B cell (primary cell): ENCODE measurements at places on chromosomes 7 and 10. TPM values are rescaled to one million over a fixed set of nuclear protein-coding genes. Genes with fewer than 3 reads are reported as not detected.
A peak's percentile ranks its signal among the peaks of the same experiment; 100 is the strongest.

- no peak overlapping the region for H3K27ac ChIP-seq
- no peaks in the 10 kb centered on the region for H3K27me3 ChIP-seq
- H3K36me3 ChIP-seq, result no peaks in the 10 kb centered on the region
- no peaks in the 10 kb centered on the region for H3K4me1 ChIP-seq
- H3K4me3 ChIP-seq, result no peak overlapping the region
- no peak for DNase-seq
Measured at GRCh38 chr10:46222364-46222935, 64.3 kb upstream of the ANTXRL start.

The GNG11 gene
- 1.6 and 1.7 TPM in 2 replicates for total RNA-seq

- DNase-seq, result no peak
- no peaks in the 10 kb centered on the region for H3K36me3 ChIP-seq
- no peaks in the 10 kb centered on the region for H3K27me3 ChIP-seq
- H3K4me3 ChIP-seq, result no peak overlapping the region
- no peak overlapping the region for H3K27ac ChIP-seq
Measured at GRCh38 chr7:138902161-138902560, 79.0 kb downstream of the KIAA1549 start.

DNA sequence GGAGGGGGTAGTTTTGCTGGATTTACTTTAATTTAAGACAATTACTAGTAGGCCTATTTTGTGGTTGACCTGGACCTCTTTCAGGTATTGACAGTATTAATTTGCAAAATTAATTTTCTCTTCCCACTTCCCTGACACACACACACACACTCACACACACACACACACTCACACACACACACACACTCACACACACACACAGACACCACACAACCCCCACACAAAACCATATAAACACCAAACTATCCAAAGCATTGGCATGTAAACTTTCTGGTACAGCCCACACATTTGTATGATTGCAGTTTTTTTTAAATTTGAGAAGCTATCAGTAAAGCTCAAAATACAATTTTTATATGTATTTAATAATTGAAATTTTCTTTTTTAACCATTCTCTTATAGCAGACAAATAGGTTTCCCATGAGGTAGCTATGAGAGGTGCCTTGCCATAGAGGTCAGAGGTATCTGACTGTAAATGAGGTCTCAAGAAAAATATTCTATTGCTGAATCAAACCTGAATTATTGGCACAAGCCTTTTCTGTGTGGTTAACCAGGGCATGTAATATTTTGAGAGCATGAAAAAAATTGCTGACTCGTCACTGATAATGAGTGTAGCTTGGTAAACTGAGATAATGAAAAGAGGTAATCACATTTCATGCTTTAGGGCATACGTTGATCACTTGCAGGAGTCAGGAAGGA is 306.5 kb downstream of the GATA3 start:
- no peak for DNase-seq
- no peaks in the 10 kb centered on the region for H3K4me1 ChIP-seq
- H3K4me3 ChIP-seq, result no peak overlapping the region
- H3K27me3 ChIP-seq, result no peaks in the 10 kb centered on the region

GRCh38 chr7:51878865-51879264 is 562.3 kb upstream of the COBL start:
- H3K27me3 ChIP-seq, result no peaks in the 10 kb centered on the region
- H3K27ac ChIP-seq, result no peak overlapping the region
- H3K4me3 ChIP-seq, result no peak overlapping the region
- no peak for DNase-seq

The GSAP gene
- total RNA-seq, result 200 and 207 TPM in 2 replicates

DNA sequence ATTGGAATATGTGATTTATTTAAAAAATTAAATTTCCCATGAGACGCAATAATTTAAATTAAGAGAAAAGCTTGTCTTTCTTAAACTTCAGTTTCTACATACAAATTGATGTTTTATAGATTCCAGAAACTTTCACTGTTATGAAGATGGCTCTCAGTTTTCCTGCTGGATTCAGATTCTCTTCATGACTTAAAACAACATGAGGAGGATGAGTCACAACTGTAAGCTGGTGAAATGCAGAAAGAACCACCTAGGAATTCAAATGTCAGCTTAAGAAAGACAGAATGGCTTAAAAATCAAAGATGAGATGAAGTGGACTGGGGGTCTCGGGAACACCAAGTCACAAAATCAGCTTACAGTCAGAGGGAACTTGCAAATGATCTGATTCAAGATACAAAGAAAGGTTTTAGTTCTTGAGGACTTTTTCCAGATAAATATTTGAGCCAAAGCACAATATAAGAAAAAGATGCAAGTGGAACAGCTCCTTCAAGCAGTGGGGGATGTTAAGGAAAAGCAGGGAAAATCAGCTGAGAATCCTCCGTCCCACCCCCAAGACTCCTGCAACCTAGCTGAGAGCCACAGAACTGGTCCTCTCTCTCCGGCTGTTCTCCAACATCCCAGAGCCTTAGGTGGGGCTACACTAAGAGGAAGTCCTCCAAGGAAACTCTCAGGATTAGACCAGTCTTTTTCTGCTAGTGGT is 279.8 kb downstream of the KCNMA1 start:
- no peaks in the 10 kb centered on the region for H3K36me3 ChIP-seq
- H3K27me3 ChIP-seq, result no peaks in the 10 kb centered on the region
- no peak overlapping the region for H3K27ac ChIP-seq
- no peaks in the 10 kb centered on the region for H3K4me1 ChIP-seq
- H3K4me3 ChIP-seq, result no peak overlapping the region

DNA sequence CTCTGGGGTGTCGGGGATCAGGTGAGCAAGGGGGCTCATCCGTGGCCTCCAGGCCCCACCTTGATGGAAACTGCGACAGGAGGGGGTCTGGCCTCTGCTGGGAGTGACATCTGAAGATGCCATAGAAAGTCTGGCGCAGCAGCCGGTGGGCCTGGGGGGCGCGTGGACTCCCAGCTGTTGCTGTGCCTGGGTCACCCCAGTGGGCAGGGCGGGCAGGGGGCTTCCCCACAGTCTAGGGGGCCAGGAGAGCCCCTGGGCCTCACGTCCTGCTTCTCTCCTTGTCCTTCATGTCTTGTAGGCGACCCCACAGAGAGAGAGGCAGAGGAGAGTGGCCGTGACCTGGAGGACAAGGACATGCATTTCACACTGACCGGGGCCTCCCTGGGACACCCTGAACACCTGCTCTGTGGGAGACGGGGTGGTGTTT is 450.5 kb downstream of the DNAJB6 start:
- no peaks in the 10 kb centered on the region for H3K27me3 ChIP-seq
- no peak overlapping the region for H3K4me3 ChIP-seq
- H3K36me3 ChIP-seq, result no peaks in the 10 kb centered on the region
- H3K4me1 ChIP-seq, result no peaks in the 10 kb centered on the region
- H3K27ac ChIP-seq, result no peak overlapping the region
- DNase-seq, result no peak

GRCh38 chr7:136050462-136050847 is 73.3 kb upstream of the MTPN start:
- no peak overlapping the region for H3K4me3 ChIP-seq
- no peaks in the 10 kb centered on the region for H3K4me1 ChIP-seq
- no peak overlapping the region for H3K27ac ChIP-seq
- DNase-seq, result no peak

- H3K27me3 ChIP-seq, result no peaks in the 10 kb centered on the region
- H3K27ac ChIP-seq, result no peak overlapping the region
- no peak for DNase-seq
- no peaks in the 10 kb centered on the region for H3K4me1 ChIP-seq
- H3K4me3 ChIP-seq, result no peak overlapping the region
Measured at GRCh38 chr10:124983321-124983720, 41.4 kb downstream of the ZRANB1 start.

DNA sequence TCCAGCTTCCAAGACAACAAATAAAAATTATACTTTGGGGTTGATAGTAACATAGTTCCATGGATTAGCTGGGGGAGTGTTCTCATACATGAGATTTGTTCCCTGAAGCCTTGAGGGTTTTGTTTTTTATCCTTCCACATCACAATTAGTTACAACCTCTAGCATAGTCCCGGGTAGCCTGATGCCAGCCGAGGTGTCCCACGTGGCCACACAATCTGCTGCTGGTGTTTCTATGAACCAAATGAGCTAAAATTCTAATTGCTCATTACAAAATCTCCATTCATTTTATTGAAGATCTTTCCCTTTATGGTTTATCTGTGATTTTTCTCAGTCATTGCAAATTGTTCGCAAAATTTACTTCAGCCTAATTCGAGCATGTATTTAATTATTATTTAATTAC is 84.7 kb downstream of the CACNA2D1 start:
- no peak for DNase-seq
- H3K4me3 ChIP-seq, result no peak overlapping the region
- no peak overlapping the region for H3K27ac ChIP-seq
- H3K27me3 ChIP-seq, result no peaks in the 10 kb centered on the region

- H3K4me3 ChIP-seq, result no peak overlapping the region
- H3K27me3 ChIP-seq, result no peaks in the 10 kb centered on the region
- H3K27ac ChIP-seq, result no peak overlapping the region
- no peak for DNase-seq
- no peaks in the 10 kb centered on the region for H3K36me3 ChIP-seq
Measured at GRCh38 chr7:27678617-27679260, 16.1 kb upstream of the HIBADH start.

DNA sequence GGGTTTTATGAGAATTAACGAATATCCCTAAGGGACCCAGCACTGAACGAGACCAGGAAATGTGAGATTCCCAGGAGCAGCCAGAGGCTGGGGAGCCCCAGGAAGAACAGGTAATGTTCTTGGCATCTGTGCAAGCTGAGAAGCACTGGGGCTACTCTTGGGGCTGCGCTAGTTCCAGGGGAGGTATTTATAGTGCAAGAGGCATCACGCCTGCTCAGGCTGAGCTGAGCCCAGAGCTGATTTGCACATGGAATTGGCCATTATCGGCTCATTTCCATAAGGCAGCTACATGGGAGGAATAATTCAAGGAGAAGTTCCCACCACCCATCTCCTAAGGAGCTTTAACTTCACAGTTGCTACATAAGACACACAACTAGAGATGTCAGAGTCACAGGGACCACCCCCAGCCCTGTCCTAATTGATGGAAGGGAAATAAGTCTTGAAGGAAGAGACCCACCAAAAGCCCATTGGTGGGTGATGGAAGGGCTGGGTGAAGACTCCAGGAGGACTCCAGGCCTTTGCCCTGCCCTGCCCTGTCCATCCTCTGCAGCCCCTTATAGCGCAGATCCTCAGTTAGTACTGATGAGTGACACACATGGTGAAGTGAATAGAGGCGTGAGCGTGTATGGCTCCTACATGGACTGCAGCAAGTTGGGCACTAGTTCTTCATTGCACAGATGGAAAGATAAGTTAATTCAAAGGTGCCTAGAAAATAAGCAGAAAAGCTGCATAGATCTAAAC is 178.9 kb downstream of the GRID1 start:
- H3K4me3 ChIP-seq, result no peak overlapping the region
- H3K36me3 ChIP-seq, result no peaks in the 10 kb centered on the region
- no peak for DNase-seq

DNA sequence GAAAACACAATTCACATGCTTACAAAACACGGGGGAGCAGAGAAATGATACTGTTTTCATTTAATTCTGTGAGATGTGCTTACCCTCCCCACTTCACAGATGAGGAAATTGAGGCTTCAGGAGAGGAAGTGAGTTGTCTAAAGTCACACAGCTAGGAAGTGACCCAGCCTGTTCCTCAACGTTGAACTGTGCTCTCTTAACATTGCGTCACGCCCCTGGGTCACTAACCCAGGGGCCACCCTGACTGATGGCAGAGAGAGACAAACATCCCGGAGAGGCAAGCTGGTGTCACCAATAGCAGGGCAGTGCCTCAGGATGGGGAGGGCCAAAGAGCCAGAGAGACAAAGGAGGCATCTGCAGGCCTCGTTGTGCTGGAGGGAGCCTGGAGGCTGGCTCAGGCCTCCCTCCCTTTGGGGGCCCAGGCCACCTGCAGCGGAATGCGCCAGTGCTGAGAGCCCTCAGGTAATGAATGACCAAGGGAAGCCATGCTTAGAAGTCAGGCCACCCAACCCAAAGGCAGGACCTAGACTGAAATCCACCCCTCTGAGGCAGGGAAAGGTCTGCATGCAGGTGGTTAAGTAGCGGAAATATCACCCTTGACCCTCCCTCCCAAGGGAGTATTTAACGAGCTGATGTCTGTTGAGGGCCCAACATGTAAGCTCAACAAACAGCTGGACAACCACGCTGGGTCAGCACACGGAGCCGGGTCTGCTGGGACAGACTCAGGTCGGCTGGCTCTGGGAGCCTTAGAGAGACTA is 81.3 kb downstream of the C10orf105 start:
- H3K36me3 ChIP-seq, result no peaks in the 10 kb centered on the region
- peaks cover 7% of the 10 kb centered on the region for H3K4me1 ChIP-seq
- DNase-seq, result peak; percentile 24
- no peaks in the 10 kb centered on the region for H3K27me3 ChIP-seq
- no peak overlapping the region for H3K4me3 ChIP-seq

The VSTM4 gene
- not detected in 2 replicates for total RNA-seq

The GJD4 gene
- total RNA-seq, result not detected in 2 replicates

DNA sequence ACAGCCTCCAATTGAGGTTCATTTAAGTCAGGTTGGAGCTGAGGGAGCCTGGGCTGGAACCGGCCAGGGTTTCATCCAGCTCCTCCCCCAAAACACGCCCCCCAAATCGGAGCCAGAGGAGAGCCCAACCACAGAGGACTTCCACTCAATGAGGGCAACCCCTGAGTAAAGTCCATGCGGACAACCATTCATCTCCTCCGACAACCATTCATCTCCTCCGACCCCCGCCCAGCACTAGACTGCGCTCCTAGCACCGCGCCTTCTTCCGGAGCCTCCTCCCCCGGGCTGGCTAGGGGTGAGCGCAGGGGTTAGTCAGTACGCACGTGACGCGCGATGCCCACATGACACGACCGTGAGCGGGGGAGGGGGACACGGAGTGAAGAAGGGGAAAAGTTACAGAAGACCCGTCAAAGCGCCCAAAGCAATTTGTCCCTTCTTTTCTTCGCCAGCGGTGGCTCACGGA is 1.4 kb downstream of the MAGI2 start:
- DNase-seq, result no peak
- H3K36me3 ChIP-seq, result no peaks in the 10 kb centered on the region
- no peak overlapping the region for H3K27ac ChIP-seq

DNA sequence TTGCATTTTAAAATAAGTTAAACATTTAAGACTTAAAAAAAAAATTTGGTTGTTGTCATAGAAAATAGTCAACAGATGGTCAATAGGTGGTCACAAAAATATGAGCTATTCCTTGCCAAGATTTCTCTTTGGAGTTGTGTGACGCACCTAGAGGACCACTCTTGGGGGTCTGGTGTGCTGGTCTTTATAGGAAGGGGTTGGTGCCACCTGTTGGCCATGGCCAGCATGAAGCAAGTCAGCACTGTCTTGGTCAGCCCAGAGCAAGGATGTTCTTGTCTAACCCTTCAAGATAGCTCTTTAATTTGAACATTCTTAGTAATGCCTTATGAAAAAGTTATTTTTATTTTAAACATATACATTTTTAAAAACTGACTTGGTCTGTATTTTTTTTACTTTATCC is 267.9 kb upstream of the CNTNAP2 start:
- DNase-seq, result no peak
- H3K4me1 ChIP-seq, result no peaks in the 10 kb centered on the region
- no peaks in the 10 kb centered on the region for H3K36me3 ChIP-seq
